Effector memory CD4-positive, alpha-beta T cell (primary cell): ENCODE measurements at places on chromosomes 3 and 15.

DNA sequence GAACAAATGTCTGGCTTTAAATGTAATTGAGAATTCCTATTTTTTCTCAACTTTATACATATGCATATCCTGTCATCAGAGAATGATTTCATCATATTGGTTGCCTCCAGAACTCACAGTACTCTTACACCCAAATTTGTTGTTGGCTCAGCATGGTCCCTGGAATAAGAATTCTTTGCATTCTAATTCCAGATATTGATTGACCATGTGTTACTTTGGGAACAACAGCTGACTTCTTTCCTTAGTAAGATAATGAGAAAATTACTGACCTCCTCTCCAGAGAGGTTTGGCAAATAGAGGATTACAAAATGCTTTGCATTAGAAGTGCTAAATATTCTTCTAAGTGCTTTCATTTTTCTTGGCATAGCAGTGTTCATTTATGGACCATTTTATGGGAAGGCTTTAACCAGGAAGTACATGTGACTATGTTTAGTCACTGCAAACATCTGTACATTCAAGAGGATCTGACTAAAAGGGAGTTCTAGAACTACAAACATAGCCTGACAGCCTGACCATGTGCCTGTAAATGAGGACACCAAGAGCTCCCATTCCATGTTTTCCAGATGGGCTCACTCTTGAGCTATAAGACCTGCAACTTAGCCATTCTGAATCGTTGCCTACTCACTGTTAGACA, 391.6 kb upstream of the DPPA4 start:
- no peaks in the 10 kb centered on the region for H3K4me1 ChIP-seq
- no peak overlapping the region for H3K27ac ChIP-seq
- no peaks in the 10 kb centered on the region for H3K36me3 ChIP-seq
- no peak overlapping the region for H3K4me3 ChIP-seq
- no peaks in the 10 kb centered on the region for H3K27me3 ChIP-seq

GRCh38 chr15:40857601-40858341, 13.9 kb downstream of the SPINT1 start:
- no peak overlapping the region for H3K27ac ChIP-seq
- H3K36me3 ChIP-seq = no peaks in the 10 kb centered on the region
- no peaks in the 10 kb centered on the region for H3K27me3 ChIP-seq

DNA sequence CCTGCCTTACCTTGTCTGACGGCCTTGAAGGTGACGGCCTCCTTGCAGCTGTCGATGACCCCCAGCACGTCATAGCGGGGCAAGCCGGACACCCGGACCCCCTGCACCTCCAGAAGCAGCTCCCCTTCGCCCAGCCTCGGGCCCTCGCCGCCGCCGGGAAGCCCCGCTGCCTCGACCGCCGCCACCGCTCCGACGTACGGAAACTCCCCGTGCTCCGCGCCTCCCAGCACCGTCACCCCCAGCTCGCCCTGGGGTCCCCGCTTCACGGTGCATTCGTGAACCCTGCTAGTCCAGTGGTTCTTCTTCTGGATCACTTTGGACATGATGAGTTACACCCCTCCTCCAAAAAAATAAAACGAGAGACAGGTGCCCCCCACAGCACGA, 740 bp downstream of the MAGI1 start:
- H3K4me3 ChIP-seq = no peak overlapping the region
- peaks cover 24% of the 10 kb centered on the region for H3K27me3 ChIP-seq
- no peaks in the 10 kb centered on the region for H3K4me1 ChIP-seq
- DNase-seq = no peak

GRCh38 chr15:32866454-32867312, 148.9 kb downstream of the GREM1 start:
- H3K4me3 ChIP-seq = no peak overlapping the region
- H3K27ac ChIP-seq = no peak overlapping the region
- H3K27me3 ChIP-seq = no peaks in the 10 kb centered on the region
- no peaks in the 10 kb centered on the region for H3K4me1 ChIP-seq
- DNase-seq = no peak

DNA sequence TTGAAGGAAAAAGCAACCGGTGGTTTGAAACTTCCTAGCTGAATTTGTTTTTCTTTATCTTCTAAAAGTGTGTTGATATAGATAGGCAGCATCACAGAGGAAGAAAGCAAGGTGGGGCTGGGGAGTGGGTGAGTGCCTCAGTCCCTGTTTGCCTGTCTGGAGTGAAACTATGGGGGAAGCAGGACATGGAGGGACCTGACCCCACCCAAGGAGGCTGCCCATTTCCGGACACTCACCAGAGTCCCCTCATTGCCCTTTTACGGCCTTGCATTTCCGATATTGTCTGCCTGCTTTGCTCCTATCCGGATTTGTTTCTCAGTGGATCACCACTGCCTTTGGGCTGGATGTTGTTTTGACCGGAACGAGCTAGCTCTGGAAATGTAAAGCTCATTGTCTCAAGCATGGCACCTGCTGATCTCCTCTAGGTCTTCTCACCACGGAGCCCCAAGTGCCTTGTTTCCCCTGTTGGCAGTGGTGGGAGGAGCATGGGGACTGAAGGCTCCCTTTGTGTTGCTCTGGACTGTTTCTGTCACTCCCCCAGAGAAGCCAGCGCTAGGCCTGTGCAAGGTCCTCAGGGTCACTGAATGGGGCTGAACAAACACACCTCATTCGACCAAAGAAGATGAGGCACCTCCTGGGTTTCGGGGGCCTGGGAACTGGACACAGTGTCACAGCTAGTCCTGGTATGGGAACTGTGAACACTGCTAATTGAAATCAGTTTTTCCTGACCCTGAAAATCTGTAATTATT, 7.0 kb downstream of the CLDN11 start:
- H3K27ac ChIP-seq = no peak overlapping the region
- no peak overlapping the region for H3K4me3 ChIP-seq
- no peaks in the 10 kb centered on the region for H3K36me3 ChIP-seq
- no peak for DNase-seq
